ENCODE measurements at places on chromosomes 11 and 22.

DNA sequence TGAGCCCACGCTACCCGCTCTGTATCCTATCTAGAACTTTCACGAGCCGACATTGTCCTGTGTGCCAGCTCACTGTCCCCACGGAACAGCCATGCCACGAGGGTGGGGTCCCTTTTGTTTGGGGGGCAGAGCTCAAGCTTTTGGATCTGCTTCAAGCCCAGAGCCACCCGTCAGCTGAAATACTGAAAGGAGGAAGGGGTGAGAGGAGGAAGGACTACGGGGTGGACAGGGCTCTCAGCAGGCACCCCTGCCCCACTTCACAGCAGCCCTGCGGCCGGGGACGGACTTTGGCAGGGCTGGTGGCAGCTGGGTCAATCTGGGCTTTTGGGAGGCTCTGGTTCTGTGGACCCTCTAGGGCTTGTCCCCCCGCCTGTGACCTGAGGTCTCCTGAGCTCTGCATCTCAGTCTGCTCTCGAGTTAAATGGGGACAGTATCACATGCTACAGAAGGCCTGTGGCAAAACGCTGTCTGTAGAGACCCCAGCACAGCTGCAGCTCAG is 30.0 kb upstream of the MUC5AC start:
- DNase-seq: no peak

DNA sequence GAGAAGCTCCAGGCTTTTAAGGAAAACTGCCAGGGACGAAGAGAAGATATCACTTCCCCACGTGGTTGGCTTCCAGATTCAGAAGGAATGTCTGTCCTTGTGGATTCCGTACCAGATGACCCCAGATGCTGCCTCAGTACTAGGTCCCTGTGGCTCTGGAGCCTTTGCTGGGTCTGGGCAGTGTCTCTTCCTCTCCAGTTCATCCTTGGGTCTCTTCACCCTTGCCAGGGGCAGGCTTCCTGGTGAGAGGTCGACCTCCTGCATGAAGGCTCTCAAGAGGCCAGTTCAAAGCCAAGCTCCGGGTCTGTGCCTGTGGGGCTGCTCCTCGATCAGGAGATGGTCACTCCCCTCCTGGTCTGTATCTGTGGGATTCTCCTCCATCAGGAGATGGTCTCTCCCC is 74.7 kb upstream of the B3GAT1 start:
- DNase-seq: no peak

DNA sequence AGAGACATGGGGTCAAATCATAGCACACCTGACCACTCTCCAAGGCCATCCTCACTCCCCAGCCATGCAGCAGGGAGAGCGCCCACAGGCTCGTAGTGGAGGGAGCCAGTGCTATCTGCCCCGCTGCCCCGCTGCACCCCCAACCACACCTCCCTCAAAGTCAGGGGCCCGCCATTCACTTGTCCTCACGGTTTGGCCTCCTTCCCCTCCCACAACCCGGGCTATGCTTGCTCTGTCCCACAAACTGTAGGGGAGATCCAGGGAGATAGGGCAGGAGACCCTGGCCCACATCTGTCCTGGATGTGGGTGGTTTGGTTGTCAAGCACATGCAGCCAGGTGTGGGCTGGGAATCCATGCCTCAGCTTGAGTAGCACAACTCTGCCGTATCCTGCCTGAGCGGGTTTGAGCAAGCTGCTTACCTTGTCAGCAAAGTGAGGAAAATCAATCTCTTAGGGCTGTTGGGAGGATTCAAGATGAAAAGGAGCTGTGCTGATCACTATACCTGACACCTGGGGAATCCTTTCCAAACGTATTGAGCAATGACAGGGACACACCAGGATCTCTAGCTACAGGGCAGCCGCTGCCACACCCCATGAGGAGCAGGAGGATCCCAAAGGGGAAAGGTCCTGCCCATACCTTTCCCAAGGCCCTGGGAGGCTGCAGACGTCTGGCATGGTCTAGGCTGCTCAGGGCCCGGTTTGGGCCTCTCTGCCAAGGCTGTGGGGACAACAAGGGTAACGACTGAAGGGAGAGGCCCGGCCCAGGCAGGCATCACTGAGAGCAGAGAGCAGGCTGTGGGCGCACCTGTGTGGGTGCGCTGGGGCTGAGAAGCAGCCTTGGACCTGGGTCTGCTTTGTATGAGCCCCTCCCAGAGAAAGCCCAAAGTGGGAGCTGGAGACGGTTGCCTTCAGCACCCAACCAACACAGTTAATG is 23.3 kb downstream of the KCNJ5 start:
- no peak for DNase-seq

DNA sequence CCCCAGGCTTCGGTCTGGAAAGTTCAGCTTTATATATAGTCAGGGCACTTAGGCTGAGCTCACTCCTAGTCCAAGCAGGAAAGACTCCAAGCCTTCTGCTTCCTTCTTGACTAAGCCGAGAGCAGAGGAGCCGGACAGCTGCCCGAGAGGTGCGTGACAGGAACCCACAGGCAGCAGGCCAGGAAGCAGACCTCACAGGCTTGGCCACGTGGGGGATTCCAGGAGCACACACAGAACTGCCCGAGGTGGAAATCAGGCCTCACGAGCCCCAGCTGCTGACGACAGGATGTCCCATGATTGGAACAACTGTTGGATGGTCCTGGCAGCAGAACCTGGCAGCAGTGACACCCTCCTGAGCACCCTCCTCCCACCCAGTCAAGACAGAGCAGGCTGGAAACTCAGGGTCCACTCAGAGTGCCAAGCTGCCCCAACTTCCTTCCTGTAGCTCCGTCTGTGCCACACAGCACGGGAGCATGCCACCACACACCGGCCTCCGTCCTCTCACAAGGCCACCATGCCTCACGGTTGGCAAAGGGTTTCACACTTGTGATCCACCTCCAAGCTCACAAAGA is 5.4 kb downstream of the PLA2G6 start:
- no peak for DNase-seq

DNA sequence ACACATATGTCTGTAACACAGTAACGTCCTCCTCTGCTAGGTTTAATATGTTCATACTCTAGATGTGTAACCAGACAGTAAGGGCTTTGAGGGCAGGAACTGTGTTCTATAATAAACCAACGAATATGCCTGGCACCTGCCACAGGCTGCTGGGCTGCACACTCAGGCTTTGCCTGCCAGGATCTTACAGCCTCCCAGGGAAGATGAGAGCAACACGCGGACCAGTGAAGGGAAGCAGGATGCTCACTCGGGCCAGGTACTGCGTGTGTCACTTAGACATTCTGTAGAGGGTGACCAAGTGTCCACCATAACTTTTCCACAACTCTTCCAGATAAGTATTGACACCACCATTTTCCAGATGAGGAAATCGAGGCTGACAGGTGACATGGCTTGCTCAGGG is 21.7 kb upstream of the BAIAP2L2 start:
- DNase-seq: no peak

DNA sequence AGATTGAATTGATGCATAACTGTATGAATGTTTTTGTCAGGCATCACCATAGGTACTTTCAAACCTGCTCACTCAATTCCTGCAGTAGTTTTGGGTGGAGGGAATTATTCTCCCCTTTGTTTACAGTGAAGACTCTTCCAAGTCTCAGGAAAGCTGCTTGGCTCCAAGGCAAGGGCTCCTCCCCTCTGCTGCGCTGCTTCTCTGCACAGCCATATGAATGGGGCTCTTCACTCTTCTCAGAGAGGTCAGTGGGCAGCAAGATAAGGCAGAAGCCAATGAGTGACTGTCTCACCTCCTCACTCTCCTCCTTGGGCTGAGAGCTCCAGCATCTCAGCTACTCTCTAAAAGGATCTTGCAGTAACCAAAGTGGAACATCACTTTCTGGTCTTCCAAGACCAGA is 165.7 kb upstream of the TTC12 start:
- DNase-seq: no peak

DNA sequence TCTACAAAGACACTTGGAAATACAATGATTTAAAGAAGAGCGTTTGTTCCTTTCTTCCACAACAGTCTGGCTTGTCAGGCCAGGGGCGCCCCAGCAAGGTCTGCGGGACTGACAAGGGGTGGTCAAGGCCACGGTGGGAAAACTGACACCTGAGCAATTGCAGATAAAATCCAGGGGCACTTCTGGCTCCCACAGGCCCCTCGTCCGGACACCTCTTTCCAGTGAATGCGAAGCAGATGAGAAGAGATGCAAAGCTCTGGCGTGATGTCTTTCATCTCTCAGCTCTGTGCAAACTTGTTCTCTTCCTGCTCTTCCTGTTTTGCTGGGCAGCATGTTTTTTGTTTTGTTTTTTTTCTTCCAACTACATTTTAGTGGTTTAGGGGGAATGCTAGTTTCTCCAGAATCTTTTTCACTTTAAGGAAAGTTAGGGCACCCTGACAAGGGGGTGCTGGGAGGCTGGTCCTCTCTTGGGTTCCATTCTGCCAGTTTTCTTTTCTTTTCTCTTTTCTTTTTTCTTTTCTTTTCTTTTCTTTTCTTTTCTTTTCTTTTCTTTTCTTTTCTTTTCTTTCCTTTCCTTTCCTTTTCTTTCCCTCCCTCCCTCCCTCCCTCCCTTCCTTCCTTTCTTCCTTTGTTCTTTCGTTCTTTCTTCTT is 11.1 kb upstream of the CBX6 start:
- DNase-seq: no peak

GRCh38 chr22:22856885-22857606 is 30.6 kb upstream of the IGLL5 start:
- DNase-seq: no peak

- DNase-seq: no peak
Observed at GRCh38 chr22:28601915-28602314, 77.7 kb downstream of the TTC28 start.

GRCh38 chr22:32617903-32618302 is 143.3 kb downstream of the FBXO7 start:
- DNase-seq: no peak

- no peak for DNase-seq
Observed at GRCh38 chr11:77316733-77317342, 15.4 kb upstream of the GDPD4 start.

GRCh38 chr11:102421261-102421660 is 31.3 kb downstream of the TMEM123 start:
- no peak for DNase-seq

DNA sequence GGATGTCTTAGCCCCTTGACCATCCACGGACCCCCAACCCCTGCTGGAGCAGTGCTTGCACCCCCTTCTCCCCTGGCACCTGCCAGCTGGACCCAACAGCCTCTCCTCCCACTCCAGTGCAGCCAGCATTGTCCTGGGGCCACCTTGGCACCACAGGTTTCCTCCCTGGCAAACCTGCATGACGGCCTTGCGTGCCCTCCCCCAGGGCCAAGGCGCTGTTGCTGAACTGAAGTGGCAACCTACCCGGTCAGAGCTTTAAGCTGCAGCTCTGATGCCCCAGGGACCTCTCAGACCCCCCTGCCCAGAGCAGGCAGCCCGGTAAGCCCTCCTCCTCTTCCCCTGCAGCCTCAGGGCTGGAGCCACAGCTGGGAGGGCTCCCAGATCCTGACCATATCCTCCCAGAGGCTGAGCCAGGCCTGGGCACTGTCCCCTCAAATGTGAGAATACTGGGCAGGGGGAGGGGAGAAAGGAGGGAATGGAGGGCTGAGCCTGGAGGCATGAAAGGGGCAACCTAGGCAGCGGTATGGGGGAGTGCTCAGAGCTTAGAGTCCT is 1.8 kb upstream of the LRRC75B start:
- DNase-seq: no peak

DNA sequence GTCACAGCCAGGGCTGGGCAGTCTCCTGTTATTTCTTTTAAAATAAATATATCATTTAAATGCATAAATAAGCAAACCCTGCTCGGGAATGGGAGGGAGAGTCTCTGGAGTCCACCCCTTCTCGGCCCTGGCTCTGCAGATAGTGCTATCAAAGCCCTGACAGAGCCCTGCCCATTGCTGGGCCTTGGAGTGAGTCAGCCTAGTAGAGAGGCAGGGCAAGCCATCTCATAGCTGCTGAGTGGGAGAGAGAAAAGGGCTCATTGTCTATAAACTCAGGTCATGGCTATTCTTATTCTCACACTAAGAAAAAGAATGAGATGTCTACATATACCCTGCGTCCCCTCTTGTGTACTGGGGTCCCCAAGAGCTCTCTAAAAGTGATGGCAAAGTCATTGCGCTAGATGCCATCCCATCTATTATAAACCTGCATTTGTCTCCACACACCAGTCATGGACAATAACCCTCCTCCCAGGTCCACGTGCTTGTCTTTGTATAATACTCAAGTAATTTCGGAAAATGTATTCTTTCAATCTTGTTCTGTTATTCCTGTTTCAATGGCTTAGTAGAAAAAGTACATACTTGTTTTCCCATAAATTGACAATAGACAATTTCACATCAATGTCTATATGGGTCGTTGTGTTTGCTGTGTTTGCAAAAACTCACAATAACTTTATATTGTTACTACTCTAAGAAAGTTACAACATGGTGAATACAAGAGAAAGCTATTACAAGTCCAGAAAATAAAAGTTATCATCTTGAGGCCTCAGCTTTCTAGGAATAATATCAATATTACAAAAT is 13.4 kb downstream of the OR51B4 start:
- no peak for DNase-seq

GRCh38 chr11:61417670-61418069 is 12.1 kb downstream of the CPSF7 start:
- no peak for DNase-seq

All from effector CD8-positive, alpha-beta T cell (primary cell).